Neuronal stem cell (in vitro differentiated cells): ENCODE measurements at places on chromosomes 2 and 18.

- DNase-seq, result no peak
- H3K4me1 ChIP-seq, result no peaks in the 10 kb centered on the region
- no peak overlapping the region for H3K27ac ChIP-seq
- H3K36me3 ChIP-seq, result no peaks in the 10 kb centered on the region
Observed at GRCh38 chr2:67806816-67807215, 256.0 kb downstream of the C1D start.

DNA sequence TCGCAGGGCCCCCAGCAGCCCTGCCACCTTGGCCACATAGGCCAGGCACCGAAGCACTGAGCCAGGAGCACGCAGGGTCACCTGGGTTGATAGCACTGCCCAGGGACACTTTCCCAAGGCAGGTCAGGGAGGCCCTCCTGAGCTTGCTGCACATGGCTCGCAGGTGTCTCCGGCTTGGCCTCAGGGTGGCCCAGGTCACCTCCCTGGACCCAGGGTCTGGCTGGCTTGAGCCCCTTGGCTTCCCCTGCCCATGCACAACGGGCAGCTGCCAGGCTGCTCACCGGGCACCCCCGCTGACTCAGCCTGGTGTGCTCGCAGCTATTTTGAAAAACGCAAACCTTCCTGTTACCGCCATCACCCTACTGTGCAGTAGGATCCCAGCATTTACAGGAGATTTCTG lies 502.3 kb downstream of the EIPR1 start:
- DNase-seq, result no peak
- peaks cover 3% of the 10 kb centered on the region for H3K4me1 ChIP-seq
- no peak overlapping the region for H3K27ac ChIP-seq
- no peaks in the 10 kb centered on the region for H3K36me3 ChIP-seq
- H3K4me3 ChIP-seq, result no peak overlapping the region

DNA sequence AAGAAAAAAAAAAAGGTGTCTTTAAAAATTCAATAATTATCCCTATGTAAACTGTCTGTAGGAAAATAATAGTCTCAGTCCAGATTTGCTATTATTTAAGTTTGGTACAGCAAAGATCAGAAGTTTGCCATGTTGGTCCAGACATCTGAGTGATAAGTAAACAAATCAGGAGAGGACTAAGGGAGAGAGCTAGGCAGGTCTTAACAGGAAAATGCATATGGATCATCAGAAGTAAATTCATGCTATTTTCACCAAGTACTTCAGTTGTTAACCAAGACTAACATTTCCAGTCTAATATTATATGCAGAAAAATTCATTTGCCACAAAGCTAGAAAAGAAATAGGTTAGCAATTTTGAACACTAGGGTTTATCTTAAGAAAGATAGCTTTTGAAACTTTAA lies 95.0 kb upstream of the STK17B start:
- H3K4me3 ChIP-seq, result no peak overlapping the region
- no peak for DNase-seq
- no peaks in the 10 kb centered on the region for H3K4me1 ChIP-seq
- H3K36me3 ChIP-seq, result no peaks in the 10 kb centered on the region
- H3K27ac ChIP-seq, result no peak overlapping the region

DNA sequence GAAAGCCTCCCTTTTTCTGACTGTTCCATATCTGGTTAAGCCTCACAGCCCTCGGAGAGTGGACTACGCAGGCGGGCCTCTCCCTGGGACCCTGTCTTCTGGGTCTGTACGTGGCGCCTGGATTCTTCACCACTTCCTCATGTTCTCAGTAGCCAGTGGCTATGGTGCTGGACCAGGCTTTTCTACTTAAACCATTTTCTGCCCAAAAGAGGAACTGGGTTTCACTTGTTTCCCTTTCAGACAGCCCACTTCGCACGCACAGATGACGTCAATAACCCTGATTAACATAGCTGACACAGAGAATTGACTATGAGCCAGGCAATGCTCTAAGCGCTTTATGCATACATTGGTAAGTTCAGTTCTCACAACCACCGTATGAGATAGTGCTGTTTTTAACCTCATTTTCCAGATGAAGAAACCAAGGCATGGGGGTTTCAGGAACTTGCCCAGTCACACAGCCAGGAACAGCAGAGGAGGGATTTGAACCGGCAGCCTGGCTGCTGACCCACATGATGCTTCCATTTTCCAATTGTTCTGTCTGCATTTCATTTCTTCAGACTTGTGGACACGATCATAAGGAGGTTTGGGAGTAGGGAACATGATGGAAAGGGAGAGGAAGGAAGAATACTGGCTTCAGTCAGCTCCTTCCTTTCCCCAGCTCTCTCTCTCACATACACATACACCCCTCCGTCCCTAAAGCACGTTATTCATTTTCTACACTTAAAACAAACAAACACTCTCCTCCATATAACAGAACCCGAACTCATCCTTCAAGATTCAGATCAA lies 41.7 kb downstream of the MYOM1 start:
- H3K4me3 ChIP-seq, result no peak overlapping the region
- no peaks in the 10 kb centered on the region for H3K36me3 ChIP-seq
- no peaks in the 10 kb centered on the region for H3K27me3 ChIP-seq
- no peak for DNase-seq
- H3K27ac ChIP-seq, result no peak overlapping the region

GRCh38 chr2:142533177-142533576 lies 344.3 kb upstream of the KYNU start:
- no peak for DNase-seq
- no peak overlapping the region for H3K4me3 ChIP-seq
- no peaks in the 10 kb centered on the region for H3K36me3 ChIP-seq
- H3K4me1 ChIP-seq, result no peaks in the 10 kb centered on the region
- H3K27ac ChIP-seq, result no peak overlapping the region

DNA sequence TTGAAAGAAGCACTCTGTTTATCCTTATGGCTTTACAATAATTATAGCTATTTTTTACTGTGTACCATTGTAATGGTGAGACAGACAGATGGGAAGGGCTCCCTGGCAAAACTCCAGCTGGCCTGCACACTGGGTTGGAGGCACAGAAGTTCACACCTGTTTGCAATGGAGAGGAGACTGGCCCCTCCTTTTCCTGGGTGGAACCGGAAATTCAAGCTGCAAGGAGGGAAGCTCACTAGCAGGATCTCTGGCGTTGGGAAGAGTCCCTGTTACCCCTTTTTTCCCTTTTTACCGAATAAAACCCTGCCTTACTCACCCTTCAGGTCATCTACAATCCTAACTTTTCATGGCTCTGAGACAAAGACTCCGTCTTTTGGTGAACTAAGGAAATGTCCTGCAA lies 100.3 kb upstream of the TFPI start:
- no peaks in the 10 kb centered on the region for H3K27me3 ChIP-seq
- H3K4me3 ChIP-seq, result no peak overlapping the region
- no peaks in the 10 kb centered on the region for H3K36me3 ChIP-seq
- no peak overlapping the region for H3K27ac ChIP-seq
- DNase-seq, result no peak

DNA sequence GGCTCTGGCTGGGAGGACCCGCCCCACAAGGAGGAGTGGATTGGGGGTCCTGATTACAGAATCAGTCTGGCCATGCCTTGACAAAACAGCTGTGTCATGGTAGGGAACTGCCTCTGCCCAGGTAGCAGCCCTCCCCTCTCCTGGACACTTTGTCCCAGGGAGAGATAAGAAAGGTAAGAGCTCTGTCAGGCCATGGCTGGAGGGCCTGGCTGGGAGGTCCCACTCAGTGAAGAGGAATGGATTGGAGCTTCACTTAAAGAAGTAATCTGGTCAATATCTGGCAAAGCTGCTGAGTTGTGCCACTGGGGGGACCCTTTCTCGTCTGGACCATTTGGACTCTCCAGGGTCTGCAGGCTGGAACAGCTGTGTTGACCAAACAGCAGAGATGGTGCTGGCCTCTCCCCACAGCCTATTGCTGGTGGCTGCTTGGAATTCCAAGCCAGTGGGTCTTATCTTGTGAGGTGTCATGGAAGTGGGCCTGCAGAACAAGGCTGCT lies 75.4 kb downstream of the EPC2 start:
- peaks cover 3% of the 10 kb centered on the region for H3K36me3 ChIP-seq
- no peak overlapping the region for H3K27ac ChIP-seq
- no peaks in the 10 kb centered on the region for H3K4me1 ChIP-seq
- no peaks in the 10 kb centered on the region for H3K27me3 ChIP-seq

DNA sequence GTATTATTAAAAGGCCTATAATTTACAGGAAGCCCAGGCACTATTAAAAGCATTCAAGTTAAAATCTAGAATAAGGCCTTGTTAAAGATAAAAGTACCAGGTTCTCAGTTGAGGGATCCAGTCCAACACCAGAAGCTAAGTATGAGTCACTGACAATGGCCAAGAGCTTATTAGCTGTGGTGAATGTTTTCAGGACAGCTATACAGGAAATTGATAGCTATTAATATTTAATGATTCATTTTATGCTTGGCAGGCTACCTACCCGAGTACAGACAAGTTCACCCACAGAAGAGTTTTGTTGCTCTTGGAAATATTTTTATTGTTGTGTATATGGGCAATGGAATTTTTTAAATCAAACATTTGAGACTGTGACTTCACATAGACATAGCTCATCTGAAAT lies 729.6 kb upstream of the ZNF804A start:
- H3K27ac ChIP-seq, result no peak overlapping the region
- H3K4me3 ChIP-seq, result no peak overlapping the region
- no peak for DNase-seq

GRCh38 chr2:73896362-73897239 lies 3.8 kb downstream of the ACTG2 start:
- peaks cover 18% of the 10 kb centered on the region for H3K27me3 ChIP-seq
- no peaks in the 10 kb centered on the region for H3K36me3 ChIP-seq
- no peak overlapping the region for H3K4me3 ChIP-seq
- peaks cover 2% of the 10 kb centered on the region for H3K4me1 ChIP-seq

- H3K4me3 ChIP-seq, result no peak overlapping the region
- no peak for DNase-seq
- H3K27ac ChIP-seq, result no peak overlapping the region
- peaks cover 3% of the 10 kb centered on the region for H3K27me3 ChIP-seq
- no peaks in the 10 kb centered on the region for H3K4me1 ChIP-seq
Observed at GRCh38 chr18:14189858-14190257, 57.6 kb upstream of the ZNF519 start.

DNA sequence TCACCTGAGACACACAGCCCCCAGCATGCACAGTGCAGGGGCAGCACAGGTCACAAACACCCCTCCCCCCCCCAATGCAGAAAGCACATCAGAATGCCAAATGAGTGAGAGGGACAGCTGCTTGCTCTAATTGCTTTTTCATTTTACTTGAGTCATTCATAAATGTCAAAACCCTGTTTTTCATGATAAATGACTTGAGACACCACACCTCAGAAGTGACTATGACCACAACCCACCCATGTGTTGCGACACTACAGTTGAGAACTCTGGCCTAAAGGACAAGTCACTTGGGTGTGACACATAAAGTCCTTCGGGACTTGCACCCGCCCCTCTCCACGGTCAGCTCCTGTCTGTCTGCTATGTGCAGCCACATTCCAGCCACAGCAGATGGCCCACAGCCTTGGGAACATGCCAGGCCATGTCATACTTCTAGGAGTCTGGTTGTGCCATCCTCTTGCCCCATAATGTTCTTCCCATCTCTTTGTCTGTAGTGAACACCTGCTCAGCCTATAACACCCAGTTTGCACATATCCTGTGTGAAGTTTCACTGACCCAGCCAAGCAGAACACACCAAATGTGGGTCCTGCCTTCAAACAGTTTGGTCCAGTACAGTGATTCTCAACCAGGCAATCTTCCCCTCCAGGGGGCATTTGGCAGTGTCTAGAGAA lies 30.2 kb upstream of the RIOK3 start:
- peaks cover 8% of the 10 kb centered on the region for H3K4me1 ChIP-seq
- no peaks in the 10 kb centered on the region for H3K27me3 ChIP-seq
- no peak overlapping the region for H3K27ac ChIP-seq
- no peak overlapping the region for H3K4me3 ChIP-seq

GRCh38 chr18:24319757-24320156 lies 77.9 kb downstream of the OSBPL1A start:
- no peaks in the 10 kb centered on the region for H3K27me3 ChIP-seq
- DNase-seq, result no peak
- no peak overlapping the region for H3K4me3 ChIP-seq
- H3K4me1 ChIP-seq, result no peaks in the 10 kb centered on the region

GRCh38 chr2:199136681-199137080 lies 321.1 kb downstream of the SATB2 start:
- H3K27me3 ChIP-seq, result no peaks in the 10 kb centered on the region
- H3K4me1 ChIP-seq, result no peaks in the 10 kb centered on the region
- H3K4me3 ChIP-seq, result no peak overlapping the region

GRCh38 chr18:76380791-76381405 lies 114.1 kb downstream of the ZNF516 start:
- no peaks in the 10 kb centered on the region for H3K27me3 ChIP-seq
- no peak overlapping the region for H3K27ac ChIP-seq
- no peak overlapping the region for H3K4me3 ChIP-seq
- no peaks in the 10 kb centered on the region for H3K4me1 ChIP-seq
- peak; percentile 27 for DNase-seq

DNA sequence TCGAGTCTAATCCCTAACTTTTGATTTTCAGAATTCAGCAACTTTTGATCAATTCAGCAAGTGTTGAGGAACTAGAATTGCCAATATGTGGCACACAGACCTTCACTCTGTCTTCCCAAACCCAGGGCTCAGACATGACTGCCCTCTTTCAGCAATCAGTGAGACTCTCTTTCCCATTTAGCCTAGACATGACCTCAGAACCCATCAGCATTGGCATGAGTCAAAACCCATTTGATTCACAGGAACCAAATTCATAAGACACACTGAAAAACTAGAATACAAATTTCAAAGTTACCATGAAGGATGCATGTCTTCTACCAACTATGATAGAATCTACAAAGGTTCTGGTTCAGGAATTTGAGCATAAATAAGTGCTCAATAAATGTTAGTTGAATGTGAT lies 113.6 kb upstream of the MAP3K20 start:
- no peak overlapping the region for H3K27ac ChIP-seq
- peaks cover 2% of the 10 kb centered on the region for H3K4me1 ChIP-seq
- H3K36me3 ChIP-seq, result no peaks in the 10 kb centered on the region

GRCh38 chr2:106561356-106561755 lies 74.2 kb downstream of the CD8B2 start:
- H3K27ac ChIP-seq, result no peak overlapping the region
- no peak overlapping the region for H3K4me3 ChIP-seq
- H3K4me1 ChIP-seq, result no peaks in the 10 kb centered on the region
- no peaks in the 10 kb centered on the region for H3K27me3 ChIP-seq
- H3K36me3 ChIP-seq, result no peaks in the 10 kb centered on the region

DNA sequence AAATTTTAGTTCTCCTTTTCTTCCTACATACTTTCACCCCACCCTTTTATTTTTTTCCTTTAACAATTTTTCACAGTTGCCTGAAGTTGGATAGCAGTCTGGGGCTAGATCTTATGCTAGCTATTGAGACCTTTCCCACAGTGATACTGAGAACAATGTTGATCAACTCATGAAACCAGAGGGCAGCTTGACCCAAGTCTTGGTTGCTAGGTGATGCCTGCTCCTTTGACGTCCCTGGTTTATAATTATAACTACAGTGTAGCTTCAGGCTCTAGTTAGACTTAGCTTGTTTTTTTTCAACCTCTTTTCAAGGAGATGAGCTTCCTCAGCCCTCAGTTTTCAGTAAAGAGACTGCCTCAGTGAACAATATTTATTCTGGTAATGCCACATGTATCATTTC lies 648.5 kb downstream of the IRS1 start:
- H3K27me3 ChIP-seq, result no peaks in the 10 kb centered on the region
- H3K36me3 ChIP-seq, result no peaks in the 10 kb centered on the region
- no peak overlapping the region for H3K4me3 ChIP-seq
- H3K27ac ChIP-seq, result no peak overlapping the region
- peaks cover 6% of the 10 kb centered on the region for H3K4me1 ChIP-seq
